Activated CD8-positive, alpha-beta memory T cell treated with anti-CD3 and anti-CD28 coated beads for 1 hour (primary cell): ENCODE measurements at places on chromosomes 3 and 15.

GRCh38 chr15:85745023-85745422 is 49.7 kb downstream of the KLHL25 start:
- no peak for DNase-seq

GRCh38 chr3:169573148-169573547 is 90.4 kb downstream of the MECOM start:
- no peak for DNase-seq

- DNase-seq, result no peak
These were observed 52.6 kb downstream of the SYNM start for GRCh38 chr15:99157456-99157855.

- DNase-seq, result no peak
These were observed 45.1 kb downstream of the KPNA1 start for GRCh38 chr3:122469659-122470058.

- DNase-seq, result no peak
These were observed 108.8 kb upstream of the LYSMD4 start for GRCh38 chr15:99842071-99842470.

- DNase-seq, result no peak
These were observed 41.2 kb downstream of the OIP5 start for GRCh38 chr15:41291065-41291631.

GRCh38 chr15:89367485-89368451 is 33.1 kb upstream of the POLG start:
- no peak for DNase-seq

GRCh38 chr15:98966091-98966787 is 41.4 kb downstream of the PGPEP1L start:
- no peak for DNase-seq

GRCh38 chr3:37639922-37640321 is 221.8 kb upstream of the CTDSPL start:
- no peak for DNase-seq

DNA sequence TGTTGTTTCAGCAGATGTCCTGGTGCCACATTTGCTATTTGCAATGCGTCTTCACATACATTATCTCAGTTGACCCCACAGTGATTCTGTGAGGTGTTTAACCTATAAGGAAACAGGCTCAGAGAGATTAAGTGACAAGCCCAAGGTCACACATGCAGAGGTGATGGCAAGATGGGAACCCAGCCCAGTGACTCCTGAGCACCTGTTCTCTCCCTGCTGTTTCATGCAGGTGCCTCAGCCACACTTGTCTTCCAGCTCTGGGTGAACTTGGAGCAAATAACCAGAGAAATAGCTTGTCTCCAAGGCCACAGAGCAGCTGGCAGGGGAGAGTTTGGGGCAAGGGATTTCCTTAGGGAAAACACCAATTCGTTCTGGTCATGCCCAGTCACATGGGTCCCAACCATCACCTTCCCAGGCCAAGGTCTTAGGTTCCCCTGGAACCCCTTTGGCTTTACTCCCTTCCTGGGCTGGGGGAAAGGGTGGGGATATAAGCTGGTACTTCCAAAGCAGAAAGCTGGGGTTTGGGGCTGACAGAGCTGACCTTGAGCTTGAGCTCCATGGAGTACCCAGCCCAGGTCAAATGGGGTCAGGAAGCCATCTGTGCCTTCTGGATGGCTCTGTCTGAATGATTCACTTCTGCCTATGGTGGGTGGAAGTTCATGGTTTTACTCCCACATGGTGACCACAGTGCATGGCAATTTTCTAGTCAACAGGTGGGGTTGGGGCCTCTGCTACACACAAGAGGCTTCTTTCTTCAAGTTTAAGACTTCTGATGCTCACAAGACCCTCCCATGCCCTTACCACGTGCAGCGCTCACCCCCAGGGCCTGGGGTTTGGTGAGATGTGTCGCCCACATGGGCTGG is 22.4 kb downstream of the LIPC start:
- no peak for DNase-seq

GRCh38 chr3:123880998-123881561 is 3.1 kb downstream of the MYLK start:
- no peak for DNase-seq

DNA sequence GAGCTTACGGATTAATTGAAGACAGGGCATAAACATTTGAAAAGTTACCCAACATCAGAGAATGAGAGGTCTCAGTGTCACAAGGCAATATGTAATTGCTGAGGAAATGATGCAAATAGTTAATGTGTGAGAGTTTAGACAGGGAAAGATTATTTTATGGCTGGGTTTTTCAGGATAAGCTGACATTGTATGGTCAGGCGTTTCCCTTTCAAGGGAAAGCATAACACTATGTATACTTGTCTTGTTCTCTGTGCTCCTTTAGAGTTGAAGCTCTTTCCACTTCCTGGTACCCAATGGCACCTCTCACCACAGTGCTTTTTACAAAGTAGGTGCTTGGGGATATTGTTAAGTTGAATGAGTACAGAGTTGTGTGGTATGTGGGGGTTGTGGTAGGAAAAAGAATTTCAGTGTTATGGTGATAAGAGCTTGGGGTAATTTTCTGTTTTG is 19.9 kb downstream of the IQGAP1 start:
- no peak for DNase-seq

DNA sequence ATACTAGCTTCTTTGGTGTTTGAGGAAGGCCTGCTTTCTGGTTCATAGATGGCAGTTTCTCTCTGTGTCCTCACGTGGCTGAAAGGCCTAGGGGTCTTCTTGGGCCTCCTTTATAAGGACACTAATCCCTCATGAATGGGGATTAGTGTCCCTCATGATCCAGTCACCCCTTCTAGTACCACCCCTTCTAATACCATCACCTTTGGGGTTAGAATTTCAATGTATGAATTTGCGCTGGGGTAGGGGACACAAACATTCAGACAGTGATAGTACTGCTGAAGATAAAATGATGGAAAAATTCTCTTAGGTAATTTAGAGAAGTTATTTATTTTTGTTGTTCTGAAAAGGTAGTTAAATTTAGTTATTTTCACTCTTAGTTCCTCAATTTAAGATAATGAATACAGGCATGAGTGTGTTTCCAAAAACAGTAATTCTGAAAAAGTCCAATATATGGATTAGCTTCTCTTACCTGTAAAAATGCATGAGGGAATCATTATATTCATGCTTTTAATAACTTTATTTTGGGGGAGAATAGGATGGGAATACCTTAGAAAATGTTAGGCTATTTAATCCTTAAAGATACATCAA is 103.6 kb downstream of the FNDC3B start:
- no peak for DNase-seq

- DNase-seq, result no peak
These were observed 8.9 kb downstream of the DUSP7 start for GRCh38 chr3:52047295-52047960.
